ENCODE measurements at places on chromosomes 16 and 17.

DNA sequence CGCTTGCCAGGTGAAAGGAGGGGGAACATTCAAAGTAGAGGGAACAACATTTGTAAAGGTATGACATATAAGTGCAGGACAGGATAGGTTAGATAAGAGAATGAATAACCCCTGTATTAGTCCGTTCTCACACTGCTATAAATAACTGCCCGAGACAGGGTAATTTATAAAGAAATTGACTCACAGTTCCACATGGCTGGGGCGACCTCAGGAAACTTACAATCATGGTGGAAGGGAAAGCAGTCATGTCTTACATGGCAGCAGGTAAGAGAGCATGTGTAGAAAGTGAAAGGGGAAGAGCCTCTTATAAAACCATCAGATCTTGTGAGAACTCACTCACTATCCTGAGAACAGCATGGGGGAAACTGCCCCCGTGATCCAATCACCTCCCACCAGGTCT lies 223.8 kb downstream of the SOX9 start:
- no peak for DNase-seq

GRCh38 chr17:28957992-28958355 lies 6.7 kb upstream of the PHF12 start:
- no peak for DNase-seq

DNA sequence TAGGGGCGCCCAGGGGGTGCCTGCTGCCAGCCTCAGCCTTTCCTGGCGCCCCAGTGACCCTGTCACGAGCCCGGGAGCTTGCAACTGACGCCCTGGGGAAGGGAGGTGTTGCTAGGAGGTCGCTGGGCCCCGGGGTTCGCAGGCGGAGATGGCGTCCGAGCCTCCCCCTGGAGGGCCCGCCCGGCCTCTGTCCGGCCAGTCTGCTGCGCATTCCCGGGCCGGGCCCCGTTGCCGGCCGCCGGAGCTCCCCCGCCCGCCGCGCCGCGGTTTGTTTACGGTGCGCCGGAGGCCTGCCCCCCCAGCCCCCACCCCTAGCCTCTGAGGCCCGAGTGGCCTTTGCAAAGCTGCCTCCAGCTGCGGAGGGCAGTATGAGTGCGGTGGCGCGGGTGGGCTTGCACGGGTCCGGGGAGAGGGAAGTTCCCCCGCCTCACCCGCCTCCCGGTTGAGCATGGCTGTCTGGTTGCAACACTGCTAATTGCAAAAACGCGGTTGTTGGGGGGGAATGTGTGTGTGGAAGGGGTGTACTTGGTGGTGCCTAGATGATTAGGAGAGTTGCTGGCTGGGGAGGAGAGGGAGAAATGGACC lies 514 bp downstream of the THRA start:
- no peak for DNase-seq

- DNase-seq = no peak
Observed at GRCh38 chr17:51650202-51650601, 389.9 kb downstream of the UTP18 start.

- DNase-seq = no peak
Observed at GRCh38 chr17:82278786-82279391, 5.4 kb upstream of the CSNK1D start.

DNA sequence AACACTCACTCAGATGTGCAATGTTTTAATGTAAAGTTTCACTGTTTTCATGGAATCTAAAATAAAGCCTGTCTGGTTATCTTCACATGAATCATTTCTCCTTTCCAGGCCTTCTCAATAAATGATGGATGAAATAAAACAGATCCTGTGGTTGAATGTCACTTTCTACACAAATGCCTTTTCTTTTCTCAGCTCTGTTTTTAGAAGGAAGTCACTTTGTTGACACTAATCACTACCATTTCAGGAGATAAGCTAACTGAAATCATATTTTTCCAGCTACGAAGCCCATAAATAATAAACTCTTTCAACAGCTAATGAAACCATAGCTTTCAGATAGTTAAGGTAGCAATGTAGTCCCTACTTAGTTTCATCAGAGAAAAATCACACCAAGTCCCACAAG lies 17.9 kb downstream of the NME2 start:
- DNase-seq = no peak

DNA sequence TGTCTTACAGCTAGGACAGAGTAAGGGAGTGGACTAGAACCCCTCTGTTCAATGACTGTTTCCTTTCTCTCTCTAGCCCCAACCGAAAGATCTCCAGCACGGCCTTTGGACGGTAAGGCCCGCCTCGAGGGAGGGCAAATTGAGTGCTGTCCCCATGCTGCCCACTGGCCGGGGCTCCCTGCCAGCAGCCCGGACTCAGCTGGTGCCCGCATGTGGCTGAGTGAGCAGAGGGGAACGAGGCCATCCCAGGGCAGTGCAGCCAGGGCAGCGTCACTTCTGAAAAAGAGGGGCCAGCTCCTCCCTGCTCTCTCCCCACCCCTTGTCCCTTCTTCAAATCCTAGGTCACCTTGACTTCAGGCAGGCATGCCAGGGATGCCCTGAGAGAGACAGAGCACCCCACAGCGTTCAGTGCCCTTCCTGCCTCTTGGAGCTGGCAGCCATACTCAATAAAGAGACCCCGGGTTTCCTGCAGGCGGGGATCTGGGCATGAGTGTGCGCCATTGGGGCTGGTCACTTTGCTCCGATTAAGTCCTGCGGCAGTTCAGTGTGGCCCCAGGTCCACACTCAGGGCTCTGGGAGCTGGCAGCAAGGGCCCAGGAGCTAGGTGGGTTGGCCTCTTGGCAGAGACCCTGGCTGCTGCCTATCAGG lies 130.9 kb downstream of the RAB11FIP4 start:
- no peak for DNase-seq

DNA sequence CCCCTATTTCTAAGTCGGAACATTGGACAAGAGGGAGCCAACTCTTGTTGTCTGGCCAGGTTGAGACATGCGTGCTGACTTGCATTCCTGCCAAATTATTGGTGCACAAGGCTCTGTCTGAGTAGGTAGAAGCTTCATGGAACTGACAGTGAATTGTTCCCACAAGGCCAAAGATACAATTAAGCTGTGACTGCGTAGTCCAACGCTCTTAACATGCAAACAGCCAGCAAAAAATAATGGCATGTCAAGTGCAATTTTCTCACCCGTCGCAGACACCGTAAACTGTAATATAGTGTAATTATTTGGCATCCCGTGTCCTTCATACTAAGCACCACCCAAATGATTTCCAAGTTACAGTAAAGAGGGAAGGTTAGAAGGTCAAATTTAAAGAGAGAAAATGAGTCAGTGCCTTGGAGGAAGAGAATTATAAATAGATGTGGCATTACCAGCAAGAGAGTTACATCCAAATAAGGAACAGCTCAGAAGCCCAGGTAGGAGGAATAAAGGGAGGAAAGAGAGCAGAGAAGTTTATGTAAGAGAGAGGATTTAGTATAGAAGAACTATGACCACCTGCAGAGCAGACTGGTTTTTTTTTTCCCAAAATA lies 21.8 kb downstream of the CDH8 start:
- no peak for DNase-seq

DNA sequence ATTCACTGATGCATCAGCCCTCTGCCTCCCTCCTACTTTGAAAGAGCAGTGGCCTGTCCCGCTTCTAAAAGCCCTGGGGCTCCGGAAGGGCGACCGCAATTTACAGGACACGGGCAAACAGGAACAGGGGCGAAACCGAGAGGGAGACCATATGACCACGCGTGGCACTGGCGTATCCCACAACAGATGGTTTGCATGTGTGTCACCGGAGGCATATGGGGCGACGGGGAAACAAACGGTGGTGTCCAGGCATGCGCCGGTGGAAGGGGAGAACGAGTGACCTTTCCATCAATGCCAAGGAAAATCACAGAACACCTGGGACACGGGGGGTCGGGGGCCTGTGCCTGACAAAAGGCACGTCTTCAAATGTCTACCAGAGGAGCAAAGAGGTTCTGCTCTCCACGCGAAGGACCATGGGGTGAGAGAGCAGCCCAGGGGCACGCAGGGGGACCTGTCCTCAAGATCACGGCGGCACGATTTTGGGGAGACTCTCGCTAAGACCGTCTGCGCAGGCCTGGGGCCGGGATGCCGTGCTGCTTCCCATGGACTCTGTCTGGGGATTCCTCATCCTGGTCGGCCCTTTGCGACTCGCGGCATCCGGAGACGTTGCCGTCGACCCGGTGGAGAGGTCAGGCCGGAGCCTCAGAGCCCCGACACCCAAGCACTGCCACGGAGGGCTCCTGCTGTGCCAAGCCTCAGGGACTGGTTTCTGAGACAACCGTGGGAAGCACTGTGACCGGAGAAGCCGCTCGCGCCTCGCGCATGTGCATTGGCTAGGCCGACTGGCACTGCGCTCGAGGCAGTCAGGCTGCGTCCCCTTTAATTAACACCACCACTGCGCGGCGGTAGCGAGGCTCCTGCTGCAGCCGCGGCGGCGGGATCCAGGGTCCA lies 12.8 kb upstream of the KCNJ18 start:
- no peak for DNase-seq

DNA sequence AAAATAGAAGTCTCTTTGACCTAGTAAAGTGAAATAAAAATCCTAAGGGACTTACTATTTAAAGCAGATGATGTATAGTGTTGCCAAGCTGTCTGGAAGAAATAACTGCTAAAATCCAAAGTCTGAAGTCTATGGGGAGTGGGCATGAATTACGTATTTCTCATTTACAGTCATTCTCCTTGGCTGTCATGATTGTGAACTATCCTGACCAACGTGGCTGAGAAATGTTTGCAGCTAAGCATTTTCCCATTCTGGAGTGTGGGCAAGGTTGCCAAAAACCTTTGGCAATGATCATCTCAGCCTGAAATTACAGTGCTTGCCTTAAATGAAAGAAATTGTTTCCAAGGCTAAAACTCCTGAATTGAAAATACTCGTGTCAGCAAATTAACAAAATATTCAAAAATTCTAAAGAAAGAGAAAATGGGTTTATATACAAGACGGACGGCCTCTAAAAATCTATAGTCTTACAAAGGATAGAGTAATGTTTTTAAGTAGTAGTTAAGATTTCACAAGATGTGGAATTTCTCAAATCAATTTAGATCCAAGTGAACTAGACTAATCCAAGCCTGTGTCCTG lies 77.0 kb downstream of the CACNG1 start:
- DNase-seq = no peak

DNA sequence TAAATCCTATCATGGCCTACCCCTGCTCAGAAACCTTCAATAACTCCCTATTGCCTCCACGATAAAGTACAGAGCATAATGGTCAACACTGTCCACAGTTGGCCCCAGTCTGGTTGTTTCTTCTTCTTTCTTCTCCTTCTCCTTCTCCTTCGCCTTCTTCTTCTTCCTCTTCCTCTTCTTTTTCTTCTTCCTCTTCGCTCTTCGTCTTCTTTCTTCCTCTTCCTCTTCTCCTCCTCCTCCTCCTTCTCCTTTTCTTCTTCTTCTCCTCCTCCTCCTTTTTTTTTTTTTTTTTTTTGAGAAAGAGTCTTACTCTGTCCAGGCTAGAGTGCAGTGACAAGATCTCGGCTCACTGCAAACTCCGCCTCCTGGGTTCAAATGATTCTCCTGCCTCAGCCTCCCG lies 23.8 kb downstream of the MRM1 start:
- no peak for DNase-seq

DNA sequence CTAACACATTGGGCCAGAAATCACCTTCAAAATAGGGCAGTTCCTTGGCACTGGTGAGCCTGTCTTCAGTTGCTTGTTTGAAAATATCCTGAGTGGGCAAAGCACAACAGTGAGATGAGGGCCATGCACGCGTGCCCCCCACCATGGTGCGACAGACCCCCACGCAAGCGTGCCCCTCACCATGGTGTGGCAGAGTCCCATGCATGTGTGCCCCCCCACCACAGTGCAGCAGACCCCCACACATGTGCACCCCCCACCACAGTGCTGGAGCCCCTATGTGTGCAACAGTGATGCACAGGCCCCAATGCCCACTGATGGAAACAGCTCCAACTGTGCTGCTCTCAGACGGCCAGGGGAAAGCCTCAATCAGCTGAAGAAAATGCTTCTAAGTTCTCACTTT lies 18.8 kb upstream of the TRAP1 start:
- no peak for DNase-seq

GRCh38 chr16:30005341-30006094 lies 5.3 kb downstream of the DOC2A start:
- no peak for DNase-seq

GRCh38 chr17:7466639-7467341 lies 12.6 kb downstream of the ZBTB4 start:
- no peak for DNase-seq

DNA sequence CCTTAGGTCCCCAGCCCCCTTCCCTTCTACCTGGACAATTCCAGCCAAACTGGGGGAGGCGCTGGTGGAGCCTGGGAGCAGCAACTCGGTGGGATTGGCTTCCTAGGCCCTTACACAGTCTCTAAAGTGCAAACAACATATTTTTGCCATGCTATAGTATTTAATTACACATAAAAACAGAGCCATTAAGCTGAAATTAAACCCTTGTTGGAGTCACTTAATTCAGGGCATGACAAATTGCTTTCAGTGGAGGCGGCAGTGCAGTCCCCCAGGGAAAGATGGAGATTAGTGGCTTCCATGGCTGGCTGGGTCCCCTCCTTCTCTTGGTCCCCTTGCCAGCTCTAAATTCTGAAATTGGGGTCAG lies 17.3 kb downstream of the IGFBP4 start:
- no peak for DNase-seq

DNA sequence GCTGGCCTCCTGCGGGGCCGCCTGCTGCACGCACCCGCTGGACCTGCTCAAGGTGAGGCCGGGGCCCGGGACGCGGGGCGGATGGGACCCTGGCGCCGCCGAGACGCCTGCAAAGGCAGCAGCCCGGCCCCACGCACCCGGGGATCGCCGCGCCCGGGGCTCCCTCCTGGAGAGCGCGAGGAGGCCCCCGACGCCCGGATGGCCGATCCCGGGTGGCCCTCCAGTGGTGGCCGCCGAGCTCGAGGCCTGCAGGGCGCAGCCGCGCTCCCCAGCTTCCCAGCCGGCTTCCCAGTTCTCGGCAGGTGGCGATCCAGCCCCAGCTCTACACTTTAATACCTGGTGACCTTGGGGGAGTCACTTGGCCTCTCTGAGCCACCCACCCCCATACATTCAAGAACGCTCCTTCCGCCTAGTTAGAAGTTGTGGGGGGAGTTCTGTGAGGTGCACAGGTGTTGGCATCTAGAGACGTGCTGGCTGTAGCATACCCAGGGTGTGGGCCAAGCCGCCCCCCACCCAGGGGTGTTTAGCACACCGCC lies 452 bp downstream of the SLC25A10 start:
- no peak for DNase-seq

- DNase-seq = no peak
Observed at GRCh38 chr17:37194208-37194607, 181.6 kb upstream of the C17orf78 start.

DNA sequence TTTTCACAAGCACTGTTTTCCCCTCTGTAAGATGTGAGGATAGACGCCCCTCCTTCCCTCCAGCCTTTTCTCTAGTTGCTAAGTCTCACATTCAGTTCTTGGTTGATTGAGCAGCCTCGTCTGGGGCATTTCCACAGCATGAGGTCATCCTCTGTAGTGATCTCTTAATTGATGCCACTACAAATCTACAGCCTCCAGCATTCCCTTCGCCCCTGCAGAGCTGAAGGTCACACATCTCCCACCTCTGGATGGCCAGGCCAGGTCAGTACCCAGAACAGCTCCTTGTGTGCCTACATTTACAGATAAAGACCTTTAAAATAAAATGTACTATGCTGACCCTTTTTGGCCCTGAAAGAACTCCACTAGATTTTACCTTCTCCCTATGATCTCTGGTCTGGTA lies 32.5 kb upstream of the CDH11 start:
- peak; percentile 72 for DNase-seq
